ENCODE measurements at places on chromosomes 3 and 15.
A peak's percentile ranks its signal among the peaks of the same experiment; 100 is the strongest.

DNA sequence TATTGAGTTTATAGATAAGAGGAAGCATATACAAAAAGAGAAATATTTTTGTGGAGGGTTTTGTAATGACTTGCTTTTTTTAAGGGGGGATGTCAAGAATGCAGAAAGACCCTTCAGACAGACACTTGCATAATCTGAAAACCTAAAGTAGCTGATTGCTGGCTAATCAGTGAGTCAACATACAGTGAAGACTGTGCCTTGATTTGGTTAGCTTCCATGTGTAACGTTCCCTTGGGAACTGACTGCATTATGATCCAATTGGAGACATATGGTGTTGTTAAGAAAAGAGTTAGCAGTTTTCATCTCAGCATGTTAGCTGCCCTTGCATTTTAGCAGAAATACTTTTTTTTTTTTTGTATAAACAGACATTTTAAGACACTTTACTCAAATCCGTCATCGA, 483.2 kb downstream of the RBMS3 start:
- no peak for DNase-seq

GRCh38 chr3:114128826-114129225, 50.0 kb downstream of the DRD3 start:
- no peak for DNase-seq

GRCh38 chr15:51874751-51875644, 45.5 kb downstream of the TMOD3 start:
- DNase-seq = no peak

DNA sequence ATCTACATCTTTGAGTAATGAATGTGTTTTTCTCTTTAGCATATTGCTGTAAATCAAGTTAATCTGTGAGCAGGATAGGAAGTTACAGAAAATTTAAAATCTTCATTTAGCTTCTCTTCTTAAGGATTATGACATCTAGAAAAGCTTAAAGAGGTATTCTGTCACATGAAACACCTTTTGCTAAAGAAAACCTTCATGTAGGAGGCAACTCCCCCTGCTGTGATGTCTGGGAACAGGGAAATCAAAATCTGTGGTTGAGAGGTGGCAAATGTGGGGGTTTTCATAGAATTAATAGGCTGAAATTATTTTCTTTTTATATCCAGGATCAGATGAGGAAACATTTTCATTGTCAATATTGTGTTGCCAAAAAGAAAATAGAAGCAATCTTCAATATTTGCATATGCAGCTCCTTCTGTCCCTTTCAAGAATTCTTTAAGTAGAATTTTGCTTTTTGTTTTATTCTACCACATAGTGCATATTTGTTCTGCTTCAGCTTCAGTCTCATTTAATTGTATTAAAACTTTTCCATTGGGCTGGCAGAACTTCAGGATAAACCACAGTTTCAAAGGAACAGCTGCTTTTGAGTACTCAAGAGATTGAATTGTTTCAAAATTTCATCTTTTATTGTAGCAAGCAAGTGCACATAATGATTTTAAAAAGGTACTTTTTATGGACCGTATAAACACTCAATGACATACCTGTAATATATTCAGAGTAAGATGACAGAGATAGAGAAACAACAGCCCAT, 128.4 kb downstream of the RAP2B start:
- no peak for DNase-seq

DNA sequence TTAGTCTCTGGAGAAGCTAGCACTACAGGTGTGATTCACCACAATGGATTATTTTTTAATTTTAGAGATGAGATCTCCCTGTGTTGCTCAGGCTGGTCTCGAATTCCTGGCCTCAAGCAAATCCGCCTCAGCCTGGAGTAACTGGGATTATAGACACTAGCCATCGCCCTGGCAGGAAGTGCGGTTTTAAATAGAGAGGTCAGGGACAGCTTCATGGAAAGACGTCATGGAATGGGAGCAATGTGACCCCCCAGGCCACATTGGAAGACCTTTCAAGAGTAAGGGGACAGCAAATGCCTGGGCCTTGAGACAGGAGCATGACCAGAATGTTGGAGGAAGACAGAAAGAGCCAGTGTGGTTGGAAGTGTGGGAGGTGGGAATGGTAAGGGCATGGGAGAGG, 2.2 kb upstream of the ISG20 start:
- no peak for DNase-seq

DNA sequence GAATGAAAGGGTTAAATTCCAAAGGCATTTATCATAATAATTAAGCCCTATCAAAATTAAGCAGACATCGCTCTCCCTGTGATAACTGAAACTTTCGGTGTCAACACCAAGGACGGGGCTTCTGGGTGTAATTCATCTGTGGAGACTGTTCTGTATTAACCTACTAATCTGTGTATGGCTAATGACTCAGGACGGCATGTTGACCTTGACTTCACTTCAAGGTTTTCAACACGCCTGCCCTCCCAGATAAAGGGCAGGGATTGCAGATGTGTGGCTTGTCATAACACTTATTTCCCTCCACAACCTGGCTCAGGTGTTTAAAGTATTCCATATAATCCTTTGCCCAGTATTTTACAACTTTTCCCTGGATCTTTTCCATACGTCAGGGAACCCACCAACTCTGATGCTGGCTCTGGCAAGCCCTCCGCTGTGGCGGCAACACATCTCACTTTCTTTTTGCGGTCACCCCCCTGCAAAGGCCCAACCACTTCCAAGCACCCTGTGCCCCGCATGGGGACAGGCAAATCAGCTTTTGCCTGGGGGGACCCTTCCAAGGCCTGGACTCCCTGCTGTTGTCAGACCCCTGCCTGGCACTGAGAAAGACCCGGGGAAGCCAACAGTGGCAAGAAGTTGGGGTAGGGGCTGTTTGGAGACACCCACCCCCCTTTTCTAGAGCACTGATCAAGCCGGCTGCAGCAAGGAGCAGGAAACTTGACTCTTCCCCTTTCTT, 93.2 kb upstream of the MEF2A start:
- DNase-seq = no peak

DNA sequence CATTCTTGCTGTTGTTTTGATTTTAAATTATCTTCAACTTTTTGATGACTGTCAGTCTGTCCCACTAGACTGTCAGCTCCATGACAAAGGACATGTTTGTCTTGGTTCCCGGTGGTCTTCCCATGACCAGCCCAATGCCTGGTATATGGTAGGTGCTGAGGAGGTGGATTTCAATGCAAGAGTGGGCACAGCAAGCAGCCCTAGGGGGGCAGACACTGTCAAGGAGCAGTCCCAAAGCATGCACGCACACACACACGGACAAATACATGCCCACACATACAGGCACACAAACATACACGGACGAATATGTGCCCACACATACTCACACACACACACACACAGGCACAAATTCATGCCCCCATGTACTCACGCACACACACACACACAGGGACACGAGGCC, 12.0 kb downstream of the KLF15 start:
- DNase-seq = no peak

DNA sequence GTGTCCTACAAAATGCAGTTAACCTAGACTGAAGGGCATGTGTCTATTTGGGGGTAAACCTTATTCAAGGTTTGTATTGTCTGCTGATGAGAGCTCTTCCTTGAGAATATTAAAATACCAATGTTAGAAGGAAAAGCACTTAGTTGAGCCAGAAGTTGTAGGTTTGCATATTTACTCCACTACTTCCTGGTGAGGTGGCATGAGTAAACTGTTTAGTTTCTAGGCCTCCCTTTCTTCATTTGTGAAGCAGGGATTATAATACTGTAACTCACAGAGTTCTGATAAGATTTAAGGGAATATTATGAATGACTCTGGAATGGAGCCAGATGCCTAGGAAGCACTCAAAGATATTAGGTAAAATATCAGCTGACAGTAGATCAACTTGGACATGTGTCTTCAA, 46.7 kb downstream of the CD200R1L start:
- DNase-seq = no peak

DNA sequence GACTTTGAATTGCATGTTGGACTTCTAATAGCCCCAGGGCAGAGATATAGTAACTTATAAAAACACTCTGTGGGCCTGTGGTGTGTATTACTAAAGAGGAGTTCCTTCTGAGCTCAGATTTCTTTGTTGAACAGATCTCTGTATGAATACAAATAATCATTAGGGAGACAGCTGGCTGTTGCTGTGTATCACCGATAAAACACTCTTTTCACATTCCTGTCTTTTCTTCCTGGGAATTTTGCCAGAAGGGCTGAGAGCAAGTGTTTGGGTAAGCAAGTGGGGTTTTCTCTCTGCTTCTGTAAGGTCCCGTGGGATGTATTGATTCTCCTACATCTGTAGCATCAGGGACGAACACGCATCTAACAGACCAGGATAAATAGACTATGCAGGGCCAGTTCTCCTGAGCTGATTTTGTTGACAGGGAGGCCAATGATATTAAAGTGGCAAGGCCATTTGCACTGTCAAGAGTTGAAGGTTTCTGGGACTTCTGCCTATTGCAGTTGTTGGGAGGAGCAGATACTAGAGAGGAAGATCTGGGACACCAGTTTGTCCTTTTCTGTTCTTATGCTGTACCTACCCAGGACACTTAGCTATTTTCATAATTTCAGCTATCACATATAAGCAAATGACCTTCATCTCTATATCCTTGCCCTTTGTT, 225.9 kb upstream of the CD96 start:
- no peak for DNase-seq

GRCh38 chr3:97910931-97911351, 61.3 kb downstream of the RIOX2 start:
- no peak for DNase-seq

DNA sequence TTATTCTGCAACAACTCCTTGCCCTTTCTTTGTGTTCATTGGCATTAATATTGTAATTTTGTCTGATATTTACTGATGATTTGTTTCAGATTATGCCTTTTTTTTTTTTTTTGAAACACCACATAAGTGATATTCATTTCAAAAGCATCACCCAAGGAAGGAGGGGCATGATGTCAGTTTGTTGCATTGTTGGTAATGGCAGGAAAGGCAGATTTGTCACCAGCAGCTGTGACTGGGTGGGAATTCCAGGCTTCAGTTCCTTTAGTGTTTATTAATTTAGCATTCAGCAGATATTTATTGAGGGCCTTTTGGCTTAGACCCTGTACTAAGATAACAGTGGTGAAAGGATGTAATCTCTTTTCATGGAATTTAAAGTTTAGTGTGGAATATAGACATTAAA, 19.5 kb downstream of the SENP2 start:
- no peak for DNase-seq

GRCh38 chr3:105614288-105615030, 247.8 kb downstream of the ALCAM start:
- DNase-seq = no peak

GRCh38 chr3:172089250-172089649, 49.9 kb downstream of the FNDC3B start:
- no peak for DNase-seq

- DNase-seq = no peak
These were observed 25.8 kb downstream of the DYNC1LI1 start for GRCh38 chr3:32544894-32545293.

- no peak for DNase-seq
These were observed 69.0 kb downstream of the MGLL start for GRCh38 chr3:127753338-127753737.

DNA sequence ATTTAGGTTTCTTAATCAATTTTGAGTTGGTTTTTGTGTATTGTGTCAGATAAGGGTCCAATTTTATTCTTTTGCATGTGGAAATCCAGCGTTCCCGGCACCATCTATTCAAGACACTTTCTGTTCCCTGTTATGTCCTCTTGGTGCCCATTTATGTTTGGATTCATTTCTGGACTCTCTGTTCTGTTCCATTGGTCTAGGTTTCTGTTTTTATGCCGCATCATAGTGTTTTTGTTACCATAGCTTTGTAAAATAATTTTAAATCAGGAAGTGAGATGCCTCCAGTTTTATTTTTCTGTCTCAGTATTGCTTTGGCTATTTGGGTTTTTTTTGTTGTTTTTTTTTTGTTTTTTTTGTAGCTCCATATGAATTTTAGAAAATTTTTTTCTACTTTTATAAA, 97.1 kb downstream of the LRRC28 start:
- no peak for DNase-seq

DNA sequence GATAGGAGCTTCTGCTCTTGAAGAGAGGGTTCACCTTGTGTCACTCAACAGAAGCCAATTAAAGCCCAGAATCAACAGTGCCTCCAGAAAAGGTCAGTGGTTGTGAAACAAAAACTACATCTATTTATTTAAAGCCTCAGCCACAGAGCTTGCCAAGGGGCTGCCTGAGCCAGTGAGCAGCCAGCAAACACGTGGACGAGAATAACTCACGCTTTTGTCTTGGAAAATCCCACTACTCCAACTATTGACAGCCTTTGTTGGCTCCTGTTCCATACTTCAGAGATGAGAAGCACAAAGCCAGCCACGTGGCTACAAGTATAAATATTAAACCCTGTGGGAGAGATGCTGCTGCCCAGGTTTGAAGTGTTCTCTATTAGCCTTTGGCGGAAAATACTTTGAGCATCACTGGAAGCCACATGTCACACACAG, 10.3 kb downstream of the GPR156 start:
- DNase-seq = no peak

- DNase-seq = no peak
These were observed 187.7 kb downstream of the MEX3B start for GRCh38 chr15:81858136-81858535.

GRCh38 chr3:135310317-135310716, 515.3 kb downstream of the EPHB1 start:
- no peak for DNase-seq

DNA sequence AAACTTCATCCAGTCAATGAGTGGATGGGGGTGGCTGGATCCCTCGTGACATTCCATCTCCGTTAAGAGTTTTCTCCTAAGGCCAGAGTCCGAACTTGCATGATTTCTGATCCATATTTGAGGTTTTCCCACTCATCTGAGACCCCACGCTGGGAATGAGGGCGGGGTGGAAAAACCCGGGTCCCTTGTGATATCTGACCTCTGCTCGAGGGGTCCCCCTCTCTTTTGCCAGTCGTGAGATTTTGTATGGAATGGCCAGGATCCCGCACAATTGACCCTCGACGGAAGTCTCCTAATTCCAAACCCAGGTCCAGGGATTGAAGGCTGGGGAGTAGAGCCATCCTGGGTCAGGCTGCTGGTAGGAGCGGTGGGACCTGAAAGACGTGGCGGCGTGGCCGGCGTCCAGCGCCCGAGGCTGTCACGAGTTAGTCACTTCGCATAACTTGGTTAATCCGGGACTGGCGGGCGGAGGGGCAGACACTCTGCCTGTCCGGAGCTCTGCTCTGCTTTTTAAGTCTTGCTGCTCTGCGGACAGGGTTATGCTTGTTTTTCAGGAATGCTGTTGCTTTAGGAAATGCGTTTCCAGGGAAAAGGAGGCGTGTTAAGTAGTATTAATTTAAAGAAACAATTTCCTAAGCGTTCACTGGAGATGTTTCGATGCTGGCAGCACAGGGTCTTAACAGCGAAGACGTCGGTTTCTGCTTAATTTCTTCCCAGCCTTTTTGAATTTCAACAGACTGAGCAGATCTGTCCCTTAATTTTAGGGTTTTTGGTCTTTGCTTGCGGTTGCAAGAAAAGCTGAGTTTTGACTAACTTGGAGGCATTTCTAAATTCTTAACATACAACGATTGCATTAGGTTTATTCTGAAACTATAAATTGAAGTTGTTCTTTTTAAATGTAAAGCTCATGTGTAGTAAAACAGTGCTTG, 69.7 kb upstream of the LRRFIP2 start:
- peak; percentile 9 for DNase-seq

GRCh38 chr3:104564045-104564643, 802.6 kb upstream of the ALCAM start:
- peak; percentile 50 for DNase-seq

GRCh38 chr3:12750223-12750622, 8.8 kb downstream of the TMEM40 start:
- no peak for DNase-seq
